ENCODE measurements at places on chromosomes 11 and 22.

GRCh38 chr11:130145975-130146776 is 13.4 kb upstream of the ST14 start:
- DNase-seq = no peak

DNA sequence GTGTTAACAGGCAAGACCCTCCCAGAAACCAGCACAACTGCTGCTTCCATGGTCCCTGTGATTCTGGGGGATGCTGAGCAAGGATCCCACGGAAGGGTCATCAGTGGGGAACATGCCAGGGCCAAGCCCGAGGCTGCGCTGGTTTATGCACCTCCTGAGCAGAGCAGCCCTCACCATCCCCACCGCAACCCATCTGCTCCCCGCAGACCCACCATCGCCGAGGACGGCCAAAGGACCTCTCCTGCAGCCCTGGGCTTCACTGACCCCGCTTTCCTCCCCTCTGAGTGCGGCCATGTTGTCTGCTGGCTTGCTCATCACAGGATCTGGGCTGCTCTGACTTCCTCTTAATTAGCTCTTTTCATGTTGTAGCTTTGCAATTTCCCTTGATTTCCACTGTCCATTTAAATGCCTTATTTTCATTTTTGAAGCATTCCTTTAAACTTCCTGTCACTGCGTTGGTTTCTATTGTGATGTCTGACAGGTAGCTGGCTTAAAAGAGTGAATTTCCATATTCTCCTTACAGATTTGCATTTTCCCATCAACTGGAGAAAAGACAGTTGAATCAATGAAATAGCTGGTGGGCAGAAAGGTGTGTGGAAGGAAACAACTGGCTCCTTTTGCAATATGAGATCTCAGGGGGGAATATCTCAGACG is 14.9 kb downstream of the TP53AIP1 start:
- DNase-seq = no peak

- no peak for DNase-seq
These were observed 141.6 kb downstream of the TRPC6 start for GRCh38 chr11:101442171-101442570.

GRCh38 chr22:30402028-30402765 is 5.4 kb downstream of the SEC14L2 start:
- no peak for DNase-seq

GRCh38 chr22:45867118-45867905 is 109.7 kb downstream of the WNT7B start:
- no peak for DNase-seq

DNA sequence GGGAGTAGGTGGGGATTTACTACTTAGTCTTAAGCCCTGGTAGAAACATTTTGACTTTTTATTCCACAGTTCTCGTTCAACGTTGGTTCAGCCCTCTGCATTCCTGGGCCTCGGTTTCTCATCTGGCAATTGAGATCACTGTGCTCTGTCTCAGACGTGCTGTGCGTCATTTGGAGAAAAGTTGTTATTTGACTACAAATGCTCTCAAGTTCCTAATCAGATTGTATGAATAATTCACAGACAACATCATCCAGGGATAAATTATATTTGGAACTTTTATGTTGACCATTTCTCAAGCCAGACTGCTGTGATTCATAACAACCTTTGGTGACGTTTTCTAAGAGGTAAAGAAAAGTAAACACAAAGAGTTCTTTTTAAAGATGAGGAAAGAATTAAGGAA is 69.2 kb downstream of the BLID start:
- DNase-seq = no peak

DNA sequence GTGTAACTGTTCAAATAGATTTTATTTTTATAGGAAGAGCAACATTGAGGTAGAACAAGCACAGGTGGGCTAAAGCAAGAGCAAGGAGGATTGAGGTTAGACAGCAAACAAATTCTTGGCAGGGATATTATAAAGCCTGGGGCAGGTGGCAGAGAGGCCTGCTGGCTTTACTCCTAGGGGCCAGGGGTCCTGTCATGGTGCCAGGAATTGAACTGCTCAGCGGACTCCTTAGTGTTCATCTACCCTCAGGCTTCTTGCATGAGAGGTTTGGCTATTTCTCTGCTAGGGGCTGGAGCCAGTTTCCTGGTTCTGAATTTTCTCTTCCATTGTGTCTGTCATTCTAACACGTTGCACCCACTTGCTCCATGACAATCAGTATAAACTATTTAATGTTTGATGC is 217.2 kb upstream of the NCAM1 start:
- DNase-seq = no peak
